ENCODE measurements at places on chromosomes 6 and 20. TPM values are rescaled to one million over a fixed set of nuclear protein-coding genes. Genes with fewer than 3 reads are reported as not detected.

Gene SLPI
- total RNA-seq = not detected

Gene COX4I2
- total RNA-seq = not detected

Gene ACTL10
- 3.9 TPM for total RNA-seq

Gene FILIP1
- 0.37 TPM for total RNA-seq

Gene VNN1
- total RNA-seq = not detected

Gene BMP7
- not detected for total RNA-seq

Gene ADTRP
- total RNA-seq = 1.8 TPM

Gene GNAS-AS1
- total RNA-seq = 2.0 TPM

Gene HSPA1L
- total RNA-seq = 0.39 TPM

Measured in subcutaneous preadipocyte (primary cell).